ENCODE measurements at places on chromosomes 4 and X.

DNA sequence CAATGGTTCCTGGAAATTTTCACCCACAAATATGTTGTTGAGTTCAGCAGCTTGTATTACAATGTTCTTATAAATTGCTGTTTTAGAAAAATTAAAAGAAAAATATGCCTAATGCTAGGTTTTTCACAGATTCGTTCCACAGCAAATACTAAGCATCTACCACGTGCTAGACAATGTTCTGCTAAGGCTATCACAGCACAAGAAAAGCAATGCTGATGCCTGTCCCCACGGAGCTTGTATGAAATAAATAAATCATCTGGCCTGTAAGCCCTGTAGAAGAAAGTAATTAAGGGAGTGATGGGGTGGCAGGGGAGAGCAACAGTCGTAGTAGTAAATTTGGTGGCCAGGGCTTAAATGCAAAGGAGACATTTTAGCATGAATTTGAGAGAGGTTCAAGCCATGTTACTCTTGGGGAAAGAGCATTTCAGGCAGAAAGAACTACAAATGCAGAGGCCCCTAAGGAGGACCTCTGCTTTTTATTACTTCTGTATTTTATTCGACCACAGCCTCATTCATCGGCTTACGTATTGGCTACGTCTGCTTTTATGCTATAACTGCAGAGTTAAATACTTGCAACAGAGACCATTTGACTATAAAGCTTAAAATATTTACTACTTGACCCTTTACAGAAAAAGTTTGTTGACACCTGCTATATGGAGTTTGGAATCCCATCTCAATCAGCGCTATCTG lies 36.3 kb downstream of the ARAP2 start:
- no peak for DNase-seq

DNA sequence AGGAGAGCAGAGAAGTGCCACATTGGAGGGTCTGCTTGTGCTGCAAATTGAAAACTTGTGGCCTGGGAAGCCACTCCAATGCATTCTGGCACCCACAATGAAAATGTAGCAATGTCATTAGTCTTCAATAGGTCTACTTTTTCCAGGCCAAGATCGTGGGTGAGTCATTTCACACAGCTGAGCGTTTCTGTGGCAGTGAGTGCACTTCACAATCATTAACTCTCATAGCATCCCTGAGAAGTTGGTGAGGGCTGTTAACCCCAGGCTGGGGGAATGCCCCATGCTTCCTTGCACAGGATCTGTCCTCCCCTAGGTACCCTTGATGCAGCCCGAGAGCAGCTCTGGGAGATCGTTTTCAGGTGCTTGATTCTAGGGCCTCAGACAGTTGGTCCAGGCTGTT lies 196.8 kb upstream of the ATP6AP2 start:
- no peak for DNase-seq

DNA sequence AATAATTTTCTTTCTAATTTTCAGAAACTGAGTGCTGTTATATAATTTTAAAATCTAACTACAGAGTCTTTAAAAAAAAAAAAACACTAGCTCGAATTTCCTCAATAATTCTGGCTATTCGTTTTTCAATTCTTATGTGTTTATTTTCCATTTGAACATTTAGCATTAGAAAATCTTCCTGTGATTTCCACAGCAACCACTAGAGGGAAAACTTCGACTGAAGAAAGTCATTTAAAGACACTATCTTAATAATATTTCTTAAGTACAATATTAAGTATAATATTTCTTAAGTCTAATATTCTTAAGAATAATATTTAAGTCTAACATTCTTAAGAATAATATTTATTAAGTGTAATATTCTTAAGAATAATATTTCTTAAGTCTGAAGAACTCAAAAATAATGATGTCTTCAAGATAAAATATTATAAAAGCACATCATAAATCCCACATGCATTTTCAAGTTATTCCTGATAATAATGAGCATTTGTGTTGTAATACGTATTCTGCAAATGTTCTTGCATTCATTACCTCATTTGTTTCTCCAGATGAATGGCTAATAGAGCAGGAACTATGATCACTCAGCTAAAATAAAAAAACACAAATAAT lies 118.4 kb upstream of the WDR17 start:
- no peak for DNase-seq

GRCh38 chrX:51568586-51568985 lies 50.1 kb downstream of the CENPVL3 start:
- DNase-seq: no peak

GRCh38 chr4:7371210-7371941 lies 63.4 kb downstream of the PSAPL1 start:
- DNase-seq: no peak

DNA sequence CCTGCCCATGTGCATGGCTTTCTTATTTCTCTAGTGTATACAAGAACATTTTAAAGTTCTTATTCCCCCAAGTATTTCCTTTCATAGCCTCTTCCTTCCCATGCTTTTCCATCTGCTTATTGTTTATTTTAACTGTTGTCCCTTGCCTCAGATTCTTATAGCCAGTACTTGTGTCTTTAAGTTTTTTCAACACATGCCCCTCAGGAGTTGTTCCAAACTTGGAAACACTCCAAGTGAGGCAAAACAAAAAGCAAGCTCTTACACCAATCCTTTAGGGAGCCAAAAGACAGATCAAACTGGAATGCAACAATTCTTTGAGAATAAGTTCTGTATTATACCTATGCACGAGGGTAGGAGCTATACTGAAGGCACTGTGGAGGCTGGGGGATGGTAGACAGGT lies 222.0 kb upstream of the STK26 start:
- no peak for DNase-seq

DNA sequence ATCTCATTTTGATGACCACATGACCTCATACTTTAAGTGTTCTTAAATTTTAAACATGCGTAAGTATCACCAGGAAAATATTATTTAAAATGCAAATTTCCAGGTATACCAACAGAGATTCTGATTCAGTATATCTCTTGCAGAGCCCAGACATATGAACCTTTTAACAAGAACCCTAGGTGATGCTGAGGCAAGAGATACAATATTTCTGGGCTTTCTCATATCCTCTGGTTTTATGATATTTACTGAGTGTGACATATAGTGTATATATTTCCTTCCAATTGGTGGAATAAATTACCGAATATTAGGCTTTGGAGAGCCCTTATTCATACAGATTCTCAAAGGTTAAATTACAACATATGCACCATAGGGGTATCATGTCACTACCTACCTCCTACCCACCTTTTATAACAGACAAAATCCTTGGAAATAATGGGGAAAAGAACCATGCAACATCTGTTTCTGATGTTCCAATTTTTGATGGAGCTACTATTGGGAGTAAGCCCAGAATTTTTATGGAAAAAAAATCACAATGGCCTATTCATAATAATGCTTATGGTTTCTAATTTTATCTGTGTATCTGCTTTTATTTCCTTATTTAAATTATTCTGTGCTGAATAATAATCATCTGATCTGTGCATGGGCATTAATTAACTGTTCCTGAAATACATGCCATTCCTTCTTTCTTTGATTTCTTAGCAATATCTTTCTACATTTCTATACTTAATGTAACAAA lies 27.1 kb downstream of the KCTD8 start:
- no peak for DNase-seq

- no peak for DNase-seq
These were observed 19.8 kb upstream of the TASL start for GRCh38 chrX:30597216-30598012.

DNA sequence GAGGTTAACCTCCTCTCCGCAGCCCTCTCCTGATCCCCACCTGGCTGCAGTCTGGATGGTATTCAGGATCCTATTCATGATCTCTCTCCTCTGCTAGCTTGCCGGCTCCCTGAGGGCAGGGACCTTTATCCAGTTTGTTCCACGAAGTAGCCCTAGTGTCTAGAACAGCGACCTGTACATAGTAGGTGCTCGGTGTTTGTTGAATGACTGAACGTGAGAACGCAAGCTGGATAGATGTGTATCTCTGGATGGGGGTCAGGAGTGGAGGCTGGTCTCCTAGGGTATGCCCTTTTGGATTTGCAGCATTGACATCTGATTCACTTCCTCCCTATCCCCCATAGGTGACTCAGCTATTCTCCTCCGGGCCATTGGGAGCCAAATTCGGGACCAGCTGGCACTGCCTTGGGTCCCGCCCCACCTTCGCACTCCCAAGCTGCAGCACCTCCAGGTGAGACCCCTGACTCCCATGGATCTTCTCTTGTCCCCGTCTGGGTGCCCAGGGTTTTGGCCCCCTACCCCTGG lies 7.3 kb downstream of the CCDC22 start:
- no peak for DNase-seq

- DNase-seq: no peak
These were observed 16.2 kb upstream of the CA5B start for GRCh38 chrX:15721911-15722310.

DNA sequence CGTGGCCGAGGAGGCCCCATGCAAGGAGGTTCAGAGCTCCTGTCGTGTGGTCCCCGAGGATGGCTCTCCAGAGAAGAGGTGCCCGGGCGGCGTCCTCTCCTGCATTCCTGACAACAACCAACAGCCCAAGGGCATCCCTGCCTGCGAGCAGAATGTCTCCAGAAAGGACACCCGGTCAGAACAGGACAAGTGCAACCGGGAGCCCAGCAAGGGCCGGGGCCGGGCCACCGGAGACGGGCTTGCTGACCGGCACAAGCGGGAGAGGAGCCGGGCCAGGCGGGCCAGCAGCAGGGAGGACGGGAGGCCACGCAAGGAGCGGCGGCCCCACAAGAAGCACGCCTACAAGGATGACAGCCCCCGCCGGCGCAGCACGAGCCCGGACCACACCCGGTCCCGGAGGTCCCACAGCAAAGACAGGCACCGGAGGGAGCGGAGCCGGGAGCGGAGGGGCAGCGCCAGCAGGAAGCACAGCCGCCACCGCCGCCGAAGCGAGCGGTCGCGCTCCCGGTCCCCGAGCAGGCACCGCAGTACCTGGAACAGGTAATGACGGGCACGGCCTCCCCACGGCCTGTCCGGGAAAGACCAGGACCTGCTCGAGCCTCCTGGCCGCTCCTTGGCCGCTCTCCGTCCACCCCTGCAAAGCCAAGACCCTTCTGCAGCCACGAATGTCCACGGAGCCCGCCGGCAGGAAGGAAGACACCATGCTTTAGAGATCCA lies 9.8 kb downstream of the AKAP17A start:
- DNase-seq: no peak

- DNase-seq: peak; percentile 11
These were observed 1.8 kb downstream of the CPEB2 start for GRCh38 chr4:15003891-15004738.

GRCh38 chrX:37454537-37455285 lies 105.5 kb downstream of the PRRG1 start:
- no peak for DNase-seq

DNA sequence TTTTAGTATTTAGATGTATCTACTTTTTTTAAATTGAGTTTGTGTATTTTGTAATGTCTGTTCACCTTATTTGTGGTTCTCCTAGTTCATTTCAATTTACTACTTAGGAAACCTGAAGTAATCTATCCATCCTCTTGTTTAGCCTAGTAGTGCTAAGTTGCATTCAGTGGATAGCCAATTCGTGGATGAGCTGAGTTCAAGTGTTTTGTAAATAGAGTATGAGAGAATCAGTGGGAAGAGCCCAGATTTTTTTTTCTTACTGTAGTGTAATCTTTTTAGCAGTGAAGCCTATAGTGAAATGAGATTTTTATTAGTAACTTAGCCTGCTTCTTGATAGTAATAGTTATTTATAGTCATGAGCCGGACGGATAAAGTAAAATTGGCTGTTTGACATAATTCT lies 21.7 kb downstream of the STAG2 start:
- no peak for DNase-seq

DNA sequence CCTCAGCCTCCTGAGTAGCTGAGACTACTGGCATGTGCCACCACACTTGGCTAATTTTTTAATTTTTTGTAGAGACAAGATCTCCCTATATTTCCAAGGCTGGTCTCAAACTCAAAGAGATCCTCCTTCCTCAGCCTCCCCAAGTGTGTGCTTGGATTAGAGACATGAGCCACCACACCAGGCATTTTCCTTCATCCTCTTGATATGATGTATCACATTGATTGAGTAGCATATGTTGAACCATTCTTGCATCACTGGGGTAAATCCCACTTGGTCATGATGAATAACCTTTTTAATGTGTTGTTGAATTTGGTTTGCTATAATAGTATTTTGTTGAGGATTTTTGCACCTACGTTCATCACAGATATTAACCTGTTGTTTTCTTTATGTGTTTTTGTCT lies 24.2 kb upstream of the PPM1K start:
- no peak for DNase-seq

- DNase-seq: no peak
These were observed 73.1 kb downstream of the MAGEB17 start for GRCh38 chrX:16240231-16240905.

DNA sequence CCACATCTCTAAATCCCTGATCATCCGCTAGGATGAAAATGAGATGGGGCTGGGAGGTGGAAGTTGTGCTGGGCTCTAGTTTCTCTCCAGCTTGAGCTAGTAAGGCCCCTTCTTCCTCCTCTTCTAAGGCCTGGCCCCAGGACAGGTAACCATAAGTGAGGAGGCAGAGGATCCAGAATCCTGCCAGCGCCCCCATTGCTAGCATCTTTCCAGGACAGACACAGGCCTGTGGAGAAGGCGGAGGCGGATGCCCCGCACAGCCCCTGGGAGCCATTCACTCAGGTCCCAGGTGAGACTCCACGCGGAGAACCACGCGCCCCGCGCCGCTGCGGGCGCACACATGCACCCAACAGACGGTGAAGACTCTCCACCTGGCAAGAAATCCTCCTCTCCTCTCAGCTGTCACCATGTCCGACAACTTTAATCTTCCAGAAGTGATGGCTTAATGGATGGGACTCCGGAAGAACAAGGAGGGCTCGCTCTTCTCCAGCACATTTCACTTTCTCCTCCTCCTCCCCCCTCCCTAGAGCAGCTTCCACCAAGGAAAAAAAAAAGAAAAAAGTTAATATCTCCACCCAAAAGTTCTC lies 793 bp downstream of the ARSJ start:
- no peak for DNase-seq

GRCh38 chr4:140252141-140252741 lies 98.3 kb upstream of the MAML3 start:
- DNase-seq: no peak

GRCh38 chrX:15207994-15208393 lies 61.9 kb downstream of the ASB9 start:
- DNase-seq: no peak

GRCh38 chr4:185853841-185854240 lies 41.8 kb upstream of the SORBS2 start:
- DNase-seq: no peak

- no peak for DNase-seq
These were observed 65.7 kb upstream of the TTC29 start for GRCh38 chr4:147011411-147011810.

GRCh38 chr4:80434238-80434637 lies 98.7 kb downstream of the CFAP299 start:
- no peak for DNase-seq

GRCh38 chr4:187268940-187269339 lies 545.3 kb upstream of the FAT1 start:
- DNase-seq: no peak

- no peak for DNase-seq
These were observed 34.7 kb downstream of the IRS4 start for GRCh38 chrX:108701633-108702032.

DNA sequence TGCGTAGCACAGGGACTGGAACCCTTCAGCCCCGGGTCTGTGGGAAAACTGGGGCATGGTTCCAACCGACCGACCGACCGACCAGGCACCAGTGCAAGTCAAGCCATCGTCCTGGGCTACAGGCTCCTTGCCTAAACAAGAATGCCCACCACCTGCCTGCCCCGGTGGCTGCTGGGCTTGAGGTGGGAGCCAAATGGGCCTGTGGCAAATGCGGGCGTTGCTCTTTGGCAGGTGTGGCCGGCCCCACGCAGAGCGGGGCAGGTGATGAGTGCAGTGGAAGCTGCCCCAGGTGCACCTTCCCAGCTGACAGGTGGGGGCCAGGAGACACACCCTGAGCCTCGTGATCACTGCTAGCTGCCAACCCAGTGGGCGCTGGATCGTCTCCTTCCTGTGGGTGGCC lies 77.9 kb downstream of the MTMR1 start:
- DNase-seq: no peak

All from stimulated activated CD8-positive, alpha-beta memory T cell treated with anti-CD3 and anti-CD28 coated beads, Interleukin-7, amount 100 ng/mL, for 1 hour (primary cell).